ENCODE measurements at places on chromosomes 1 and 21. TPM values are rescaled to one million over a fixed set of nuclear protein-coding genes. Genes with fewer than 3 reads are reported as not detected.

CACHD1 gene
- total RNA-seq: not detected

OLFML3 gene
- 5.1 TPM for total RNA-seq

TARBP1 gene
- total RNA-seq: 37.7 TPM

KRTAP21-2 gene
- not detected for total RNA-seq

TMEM82 gene
- 0.97 TPM for total RNA-seq

SVBP gene
- total RNA-seq: 45.2 TPM

GNB1 gene
- total RNA-seq: 66.2 TPM

MSH4 gene
- 0.09 TPM for total RNA-seq

EPB41 gene
- total RNA-seq: 51.4 TPM
